Activated T-helper 9 cell treated with anti-CD3 and anti-CD28 coated beads, Interleukin-2, amount 50 U/mL, for 16 hours (primary cell): ENCODE measurements at places on chromosomes 1 and 21.

- DNase-seq, result peak; percentile 55
Measured at GRCh38 chr1:214328770-214329469, 48.0 kb downstream of the SMYD2 start.

- DNase-seq, result no peak
Measured at GRCh38 chr1:40044110-40044509, 3.6 kb downstream of the CAP1 start.

DNA sequence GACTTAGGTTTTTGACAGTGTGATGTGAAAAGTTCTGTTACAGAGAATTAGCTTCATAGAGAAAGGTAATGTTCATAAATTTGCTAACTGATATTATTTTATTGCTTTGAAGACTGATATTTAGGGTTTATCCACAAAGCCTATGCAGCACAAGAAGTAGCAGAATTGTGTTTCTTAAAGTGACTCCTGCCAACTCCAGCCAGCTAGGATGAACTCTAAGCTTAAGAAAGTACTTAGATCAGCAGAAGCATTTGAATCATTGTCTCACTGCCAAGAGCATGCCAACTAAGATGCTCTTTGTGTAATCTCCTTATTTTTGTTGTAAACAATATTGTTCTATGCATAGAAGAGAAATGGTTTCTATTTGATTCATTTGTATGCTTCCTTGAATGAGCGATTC lies 589.4 kb upstream of the ADGRL4 start:
- DNase-seq, result no peak

DNA sequence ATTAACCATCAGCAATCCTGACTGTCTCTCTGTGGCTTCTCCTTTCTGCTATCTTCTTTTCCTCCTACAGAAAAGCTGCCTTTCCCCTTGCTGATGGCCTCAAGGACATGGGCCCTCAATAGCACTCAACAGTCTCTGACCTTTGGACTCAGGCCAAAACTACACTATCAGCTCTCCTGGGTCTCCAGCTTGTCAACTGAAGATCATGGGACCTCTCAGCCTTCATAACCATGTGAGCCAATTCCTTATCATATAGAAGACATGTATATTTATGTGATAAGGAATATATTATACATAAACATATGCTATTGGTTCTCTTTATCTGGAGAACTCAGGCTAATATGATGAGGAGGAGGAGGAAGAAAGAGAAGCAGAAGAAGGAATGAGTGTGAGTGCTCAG lies 91.8 kb upstream of the GJB5 start:
- no peak for DNase-seq
